ENCODE measurements at places on chromosomes 16 and 17.
A peak's percentile ranks its signal among the peaks of the same experiment; 100 is the strongest.

DNA sequence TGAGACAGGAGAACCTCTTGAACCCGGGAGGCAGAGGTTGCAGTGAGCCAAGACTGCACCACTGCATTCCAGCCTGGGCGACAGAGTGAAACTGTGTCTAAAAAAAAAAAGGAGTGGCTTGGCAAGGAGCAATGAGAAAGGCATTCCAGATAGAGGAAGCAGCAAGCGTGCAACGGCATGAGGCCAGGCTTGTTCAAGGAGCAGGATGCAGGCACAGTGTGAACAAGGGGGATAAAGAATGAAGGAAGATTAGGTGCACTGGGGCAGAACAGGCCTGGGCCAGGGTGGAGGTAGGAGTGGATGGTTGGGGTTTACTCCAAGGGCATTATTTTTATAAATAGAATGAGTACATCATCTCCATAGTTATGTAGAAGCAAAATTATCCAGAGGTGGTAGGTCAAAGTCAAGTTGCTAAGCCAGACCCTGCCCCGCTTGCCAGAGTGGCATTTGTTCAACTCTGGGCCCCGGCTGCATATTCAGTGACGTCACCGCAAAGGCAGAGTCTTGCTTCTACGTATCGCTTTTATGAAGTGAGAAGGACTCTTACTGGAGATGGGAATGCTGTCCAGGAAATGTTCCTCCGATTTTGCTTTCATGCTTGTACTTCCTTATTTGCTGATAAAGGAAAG lies 100.2 kb downstream of the KATNIP start:
- no peak for DNase-seq

DNA sequence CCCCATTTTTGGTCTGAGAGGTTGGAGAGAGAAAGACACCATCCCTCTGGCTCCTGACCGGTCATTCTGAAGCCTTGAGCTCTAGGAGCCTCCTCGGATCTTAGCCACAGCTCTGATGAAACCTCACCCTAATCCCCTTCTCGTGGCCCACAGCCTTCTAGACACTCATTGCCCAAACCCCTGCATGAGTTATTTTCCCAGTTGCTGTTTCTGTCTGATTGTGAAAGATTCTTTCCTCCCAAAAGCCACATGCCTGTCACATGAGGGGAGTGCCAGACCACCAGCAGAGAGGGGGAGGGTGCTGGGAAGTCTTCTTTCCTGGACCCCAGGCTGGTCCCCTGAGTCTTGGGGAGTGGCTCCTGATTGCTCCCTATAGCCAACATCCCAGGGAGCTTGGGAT lies 17.6 kb upstream of the ABR start:
- peak; percentile 69 for DNase-seq

DNA sequence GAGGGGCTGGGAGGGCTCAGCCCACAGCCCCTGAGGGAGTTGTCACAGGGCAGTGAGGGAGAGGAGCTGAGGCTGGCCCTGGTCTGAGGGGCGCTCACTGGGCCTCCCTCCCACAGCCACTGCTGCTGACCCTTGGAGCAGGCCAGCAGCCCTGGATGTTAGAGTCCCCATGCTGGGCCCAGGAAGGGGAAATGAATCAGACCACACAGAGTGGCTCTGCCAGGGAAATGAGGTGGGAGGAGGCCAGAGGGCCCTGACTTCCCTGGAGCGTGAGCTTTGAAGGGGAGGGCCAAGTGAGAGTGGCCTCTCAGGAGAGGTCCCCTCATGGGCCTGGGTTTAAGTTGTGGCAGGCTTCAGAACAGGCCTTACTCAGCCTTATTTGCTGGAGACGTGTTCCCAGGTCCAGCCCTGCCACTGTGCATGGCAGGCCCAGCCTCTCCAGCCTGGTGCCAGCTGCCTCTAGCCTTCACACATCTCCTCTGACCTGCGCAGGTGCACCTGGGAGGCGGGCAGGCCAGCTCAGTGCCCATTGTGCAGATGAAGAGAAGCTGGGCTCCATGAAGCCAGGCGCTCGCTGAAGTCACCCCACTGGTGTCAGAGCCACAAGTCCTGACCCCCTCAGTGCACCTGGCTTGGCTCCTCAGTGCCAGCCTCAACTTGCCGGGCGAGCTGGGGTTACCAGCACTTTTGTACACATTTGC lies 15.4 kb downstream of the GPT2 start:
- DNase-seq = peak; percentile 39

DNA sequence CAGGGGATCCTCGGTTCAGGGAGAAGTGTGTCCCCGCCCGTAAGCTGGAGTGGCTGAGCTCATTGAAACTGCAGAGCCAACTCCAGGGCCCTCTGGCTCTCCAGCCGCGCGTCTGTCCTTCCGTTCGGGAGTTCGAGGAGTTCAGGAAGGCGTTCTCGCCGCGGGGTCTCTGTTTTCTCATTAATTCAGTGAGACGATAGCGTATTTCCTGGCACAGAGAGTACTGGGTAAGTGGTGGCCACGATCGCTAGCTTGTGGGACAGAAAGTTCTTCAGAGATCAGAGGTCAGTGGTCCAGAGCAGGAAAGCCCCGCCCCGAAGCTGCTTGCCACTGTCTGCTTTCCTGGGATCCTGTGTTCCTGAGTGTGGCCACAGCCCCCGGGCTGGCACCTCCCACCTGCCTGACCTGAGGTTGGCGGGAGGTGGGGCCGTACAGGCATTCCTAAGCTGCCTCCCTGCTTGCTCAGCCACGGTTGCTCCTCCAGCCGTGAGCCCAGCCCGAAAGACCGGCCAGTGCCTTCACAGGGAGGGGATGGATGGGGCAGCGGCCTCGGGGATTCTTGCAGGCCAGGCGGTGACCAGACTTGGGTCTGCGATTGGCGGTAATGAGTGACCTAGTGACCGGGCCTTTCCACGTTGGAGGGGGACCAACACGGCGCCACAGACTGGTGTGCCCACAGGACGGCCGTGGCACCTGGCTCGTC lies 8.9 kb downstream of the BAIAP2 start:
- no peak for DNase-seq

- DNase-seq = no peak
Measured at GRCh38 chr17:34987232-34987631, 6.9 kb downstream of the LIG3 start.

- DNase-seq = no peak
Measured at GRCh38 chr16:78844682-78845081, 745.2 kb downstream of the WWOX start.

DNA sequence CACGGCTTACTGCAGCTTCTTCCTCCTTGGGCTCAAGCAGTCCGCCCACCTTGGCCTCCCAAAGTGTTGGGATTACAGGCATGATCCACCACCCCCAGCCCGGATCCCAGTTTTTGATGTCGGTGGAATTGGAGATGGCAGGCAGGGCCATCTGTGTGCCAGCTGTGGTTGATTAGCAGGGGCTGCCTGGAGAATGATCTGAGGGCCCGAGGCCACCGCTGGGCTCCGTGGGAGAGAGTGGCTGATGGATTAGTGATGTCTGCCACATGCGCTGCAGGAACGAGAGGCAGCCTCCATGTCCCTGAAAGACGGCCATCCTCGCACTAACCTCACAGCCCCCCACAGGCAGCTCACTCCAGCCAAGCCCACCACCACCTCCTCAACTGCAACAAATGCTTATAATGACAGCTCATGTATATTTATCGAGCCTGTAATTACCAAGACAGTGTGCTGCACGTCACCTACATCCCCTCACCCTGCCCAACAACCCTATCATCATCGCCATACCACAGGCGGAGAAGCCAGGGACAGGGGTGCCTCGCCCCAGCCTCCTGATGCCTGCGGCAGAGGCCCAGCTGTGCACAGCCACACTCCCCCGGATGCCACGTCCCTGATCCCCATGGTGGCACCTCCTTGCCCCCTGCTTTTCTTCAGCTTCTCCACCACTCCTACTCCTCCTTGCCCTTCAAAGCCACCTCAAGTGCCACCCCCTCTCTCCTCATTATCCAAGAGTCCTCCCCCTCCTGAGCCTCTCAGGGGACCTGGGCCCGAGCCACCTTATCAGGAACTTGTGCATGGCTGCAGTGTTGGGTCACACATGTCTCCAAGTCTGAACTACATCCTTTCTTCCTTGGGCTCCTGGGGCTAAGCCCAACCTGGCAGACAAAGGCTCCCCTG lies 33.2 kb downstream of the ACTG1 start:
- DNase-seq = no peak

DNA sequence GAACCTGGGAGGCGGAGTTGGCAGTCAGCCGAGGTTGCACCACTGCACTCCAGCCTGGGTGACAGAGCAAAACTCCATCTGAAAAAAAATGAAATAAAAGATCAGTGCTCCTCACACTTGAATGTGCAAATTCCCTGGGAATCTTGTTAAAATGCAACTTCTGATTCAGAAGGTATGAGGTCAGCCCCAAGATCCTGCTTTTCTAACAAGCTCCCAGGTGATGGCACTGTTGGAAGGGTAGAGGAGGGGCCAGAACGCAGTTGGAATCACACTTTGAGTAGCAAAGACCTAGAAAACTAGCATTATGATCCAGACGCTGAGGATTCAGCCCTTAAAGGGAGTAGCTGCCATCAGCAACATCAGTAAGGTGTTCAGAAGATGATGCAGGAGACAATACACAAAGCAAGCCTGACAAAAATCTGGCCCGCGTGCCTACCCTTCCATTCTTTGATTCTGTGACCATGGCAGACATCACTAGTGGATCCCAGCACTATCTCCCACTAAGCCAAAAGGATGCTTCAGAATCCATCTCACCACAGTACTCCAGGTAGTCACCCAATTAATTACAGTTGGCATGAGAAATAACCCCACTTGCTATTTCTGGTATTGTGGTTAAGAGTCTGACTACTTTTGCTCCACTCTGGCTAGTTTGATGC lies 33.1 kb upstream of the MEIOC start:
- no peak for DNase-seq

DNA sequence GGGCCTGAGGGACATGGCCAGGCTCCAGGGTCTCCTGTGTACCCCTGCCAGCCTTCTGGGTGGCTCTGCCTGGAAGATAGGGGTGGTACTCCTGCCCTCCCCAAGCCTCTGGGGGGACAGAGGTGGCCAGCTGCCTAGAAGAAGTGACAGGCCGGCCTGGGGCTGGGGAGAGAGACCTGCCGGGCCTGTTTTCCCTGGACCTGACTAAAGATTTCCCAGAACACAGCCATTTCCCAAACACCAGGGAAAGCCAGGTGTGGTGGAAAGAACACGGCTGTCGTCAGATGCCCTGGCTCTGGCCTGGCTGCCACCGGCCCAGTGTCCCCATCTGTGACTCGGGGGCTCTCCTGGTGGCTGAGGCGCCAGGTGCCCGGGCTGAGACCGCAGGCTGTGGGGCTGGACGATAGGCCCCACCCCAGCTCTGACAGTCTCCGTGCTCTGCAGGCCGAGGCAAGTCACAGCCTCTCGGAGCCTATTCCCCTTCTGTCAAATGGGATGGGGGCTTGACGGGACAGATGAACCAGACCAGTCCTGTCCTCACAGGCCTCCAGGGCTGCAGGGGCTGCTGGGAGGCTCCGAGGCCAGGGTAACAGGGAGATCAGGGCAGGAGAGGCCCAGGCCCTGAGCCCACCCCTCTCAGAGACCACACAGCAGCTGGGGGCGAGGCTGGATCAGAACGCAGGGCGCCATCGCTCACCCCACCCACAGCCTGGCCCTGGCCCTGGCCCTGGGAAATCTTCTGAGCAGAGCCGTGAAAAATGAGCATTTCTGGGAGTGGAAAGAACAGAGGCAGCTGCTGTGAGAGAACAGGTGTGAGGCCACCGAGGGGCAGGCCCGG lies 33.1 kb downstream of the CTU2 start:
- DNase-seq = no peak

DNA sequence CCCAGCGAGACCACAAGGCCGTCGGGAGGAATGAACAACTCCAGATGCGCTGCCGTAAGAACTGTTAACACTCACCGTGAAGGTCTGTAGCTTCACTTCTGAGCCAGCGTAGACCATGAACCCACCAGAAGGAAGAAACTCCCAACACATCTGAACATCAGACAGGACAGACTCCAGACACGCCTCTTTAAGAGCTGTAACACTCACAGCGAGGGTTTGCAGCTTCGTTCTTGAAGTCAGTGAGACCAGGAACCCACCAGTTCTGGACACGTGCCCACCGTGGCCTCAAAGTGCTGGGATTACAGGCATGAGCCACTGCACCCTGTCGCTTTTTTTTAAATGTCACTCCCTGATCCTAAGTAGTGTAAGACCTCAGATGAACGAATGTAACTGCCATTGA lies 17.3 kb downstream of the KPNA2 start:
- DNase-seq = no peak

GRCh38 chr17:37361543-37361942 lies 14.2 kb upstream of the C17orf78 start:
- DNase-seq = no peak

GRCh38 chr17:74923538-74924249 lies 379 bp upstream of the OTOP2 start:
- DNase-seq = peak; percentile 68

- DNase-seq = no peak
Measured at GRCh38 chr16:79008869-79009179, 591.7 kb downstream of the MAF start.

DNA sequence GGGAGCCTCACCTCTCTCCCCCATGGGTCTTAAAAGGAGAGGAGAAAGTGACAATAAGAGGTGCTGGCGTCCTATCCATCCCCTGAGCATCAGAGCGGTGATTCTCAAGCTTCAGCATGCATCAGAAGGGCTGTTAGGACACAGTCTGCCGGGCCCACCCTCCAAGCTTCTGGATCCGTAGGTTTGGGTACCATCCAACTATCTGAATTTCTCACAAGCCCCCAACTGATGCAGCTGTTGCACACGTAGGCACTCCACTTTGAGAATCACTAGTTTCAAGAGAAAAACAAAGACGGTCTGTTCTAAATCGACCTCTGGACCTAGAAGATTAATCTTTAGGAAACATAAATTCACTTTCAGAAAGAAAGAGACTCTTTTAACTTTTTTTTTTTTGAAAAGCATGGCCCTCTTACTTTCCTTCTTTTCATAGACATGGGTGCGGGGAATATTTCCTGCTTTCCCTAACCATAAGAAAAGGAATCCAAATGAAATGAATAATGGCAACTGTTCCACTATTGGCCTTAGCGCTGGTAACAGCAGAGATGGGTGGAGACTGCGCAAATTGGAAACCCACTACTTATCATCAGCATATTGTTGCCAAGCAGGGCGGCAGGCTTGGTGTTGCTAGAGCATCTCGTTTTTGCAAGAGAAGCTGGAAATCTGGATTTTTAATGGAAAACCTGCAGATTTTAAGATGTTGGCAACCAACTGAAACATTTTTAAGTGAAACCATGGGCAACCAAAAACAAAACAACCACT lies 144.4 kb downstream of the GAS7 start:
- no peak for DNase-seq

DNA sequence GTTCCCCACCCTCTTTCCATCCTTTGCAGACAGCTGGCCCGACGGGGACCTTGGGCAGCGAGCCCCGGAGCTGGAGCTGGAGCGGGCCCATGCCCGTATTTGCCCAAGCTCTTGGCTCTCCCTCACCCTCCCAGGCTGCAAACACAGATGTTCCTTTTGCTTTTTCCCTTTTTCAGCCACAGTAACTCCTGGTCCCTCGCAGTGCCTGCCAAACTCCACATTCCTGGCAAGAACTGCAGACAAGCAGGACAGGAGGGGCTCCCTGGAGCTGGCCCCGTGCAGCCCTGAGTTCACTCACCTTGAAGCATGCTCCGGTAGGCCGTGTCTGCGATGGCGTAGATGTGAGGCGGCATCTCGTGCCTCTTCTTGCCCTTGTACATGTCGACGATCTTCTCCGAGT lies 33.9 kb downstream of the MYH11 start:
- DNase-seq = no peak
